ENCODE measurements at places on chromosomes 4 and X.

GRCh38 chr4:8533274-8533865 lies 46.8 kb upstream of the GPR78 start:
- ATAC-seq, result no peak

DNA sequence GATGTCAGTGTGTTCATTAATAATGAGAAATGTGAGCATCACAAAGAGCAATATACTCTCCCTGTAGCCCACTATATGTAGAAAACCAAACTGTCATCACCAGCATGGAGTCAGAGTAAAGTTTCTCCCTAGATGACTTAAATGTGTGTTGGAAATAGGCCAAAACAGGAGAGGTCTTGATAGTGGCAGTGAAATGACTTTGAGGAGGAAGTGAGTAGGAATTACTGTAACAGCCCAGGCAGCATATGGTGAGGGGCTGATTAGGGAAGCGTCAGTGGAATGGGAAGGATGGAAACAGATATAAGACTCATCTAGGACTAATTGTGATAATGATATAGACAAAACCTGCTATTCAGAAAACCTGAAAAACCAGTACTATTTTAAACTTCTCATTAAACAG lies 83.9 kb downstream of the ATXN3L start:
- no peak for ATAC-seq

GRCh38 chrX:104135677-104136076 lies 21.1 kb downstream of the SLC25A53 start:
- no peak for ATAC-seq

DNA sequence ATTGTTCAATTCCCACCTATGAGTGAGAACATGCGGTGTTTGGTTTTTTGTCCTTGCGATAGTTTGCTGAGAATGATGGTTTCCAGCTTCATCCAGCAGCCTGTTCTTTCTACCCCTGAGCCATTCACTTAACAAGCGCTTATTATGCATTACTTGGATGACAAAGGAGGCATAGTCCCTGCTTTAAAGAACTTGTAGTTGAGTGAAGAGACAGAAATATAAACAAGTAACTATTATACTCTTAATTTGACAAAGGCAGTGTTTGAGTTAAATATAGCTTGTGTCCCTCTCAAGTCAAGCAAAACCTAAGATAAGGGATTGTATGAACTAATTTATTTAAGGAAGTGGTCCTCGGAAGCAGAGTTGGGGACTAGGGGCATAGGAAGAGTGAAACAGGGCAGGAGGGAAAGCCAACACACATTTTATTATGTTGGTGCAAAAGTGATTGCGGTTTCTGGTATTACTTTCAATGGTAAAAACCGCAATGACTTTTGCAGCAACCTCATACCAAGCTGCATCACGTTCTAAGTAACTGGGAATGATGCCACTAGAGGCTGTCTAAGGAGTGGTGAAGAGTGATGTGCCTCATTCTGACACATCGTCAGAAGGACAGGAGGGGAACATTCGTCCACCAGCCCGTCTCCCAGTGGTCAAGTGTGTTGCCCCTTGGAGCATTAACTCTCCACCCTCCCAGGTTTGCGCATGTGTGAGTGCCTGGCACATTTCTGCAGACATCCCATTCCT lies 41.8 kb downstream of the QDPR start:
- no peak for ATAC-seq

- ATAC-seq, result no peak
These were observed 149.2 kb downstream of the CFAP299 start for GRCh38 chr4:80484712-80485111.

- no peak for ATAC-seq
These were observed 6.1 kb upstream of the SRPK3 start for GRCh38 chrX:153774576-153775292.

DNA sequence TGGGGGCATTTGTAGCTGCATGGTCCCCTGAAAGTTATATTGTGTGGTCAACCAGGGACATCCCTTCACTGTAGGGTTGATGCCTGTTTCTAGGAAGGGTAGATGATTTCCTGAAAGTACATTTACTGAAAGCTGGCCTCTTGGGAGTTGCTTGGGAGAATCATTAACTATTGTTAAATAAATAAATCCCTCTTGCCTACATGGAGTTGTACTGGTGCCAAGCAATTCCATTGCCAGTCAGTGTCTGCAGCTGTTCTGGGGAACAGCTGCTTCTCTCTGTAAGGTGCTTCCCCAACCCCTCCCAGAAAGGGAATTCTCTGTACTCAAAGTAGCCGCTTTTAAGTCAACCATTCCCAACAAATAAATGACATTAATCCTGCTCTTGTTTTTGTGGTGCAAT lies 51.1 kb downstream of the C4orf51 start:
- ATAC-seq, result no peak

DNA sequence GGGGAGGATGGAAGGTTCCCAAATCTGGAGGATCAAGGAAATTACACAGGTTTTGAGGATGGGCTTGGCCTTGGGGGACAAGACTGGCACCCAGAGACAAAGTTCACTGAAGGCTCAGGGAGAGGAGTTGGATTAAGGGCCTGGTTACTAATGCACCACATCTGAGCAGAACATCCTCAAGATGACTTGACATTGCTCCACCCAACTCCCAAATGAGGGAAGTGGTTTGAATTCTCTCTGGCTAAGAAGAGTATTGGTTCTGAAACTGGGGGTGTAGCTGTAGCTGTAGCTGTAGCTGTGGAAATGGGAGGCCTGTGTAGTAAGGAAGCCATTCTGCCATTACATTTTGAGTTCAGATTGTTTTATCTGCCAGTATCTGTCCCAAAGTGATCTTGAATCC lies 129.4 kb downstream of the RASL11B start:
- ATAC-seq, result no peak

DNA sequence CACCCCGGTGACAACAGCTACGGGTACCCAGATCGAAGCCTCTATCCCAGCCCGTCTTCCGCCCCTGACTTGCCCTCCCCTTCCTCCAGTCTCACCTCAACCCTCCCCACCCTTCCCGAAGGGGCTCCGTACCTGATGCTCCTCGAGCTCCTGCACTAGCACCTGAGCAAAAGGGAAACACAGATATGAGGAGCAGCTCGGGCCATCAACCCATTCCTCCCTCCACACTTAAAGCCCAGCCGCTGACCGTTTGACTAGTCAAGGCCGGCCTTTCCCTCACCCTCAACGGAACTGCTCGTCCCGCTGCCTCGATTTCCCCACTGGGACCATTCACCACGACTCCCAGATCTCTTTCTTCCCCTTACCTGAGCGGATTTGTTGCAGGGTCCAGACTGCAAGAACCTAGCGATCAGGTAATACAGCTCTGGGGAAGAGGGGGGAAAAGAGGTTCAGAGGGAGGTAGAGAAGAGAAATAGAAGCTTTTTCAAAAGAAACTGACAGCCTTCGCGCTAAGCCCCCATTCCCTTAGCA lies 731 bp downstream of the BRWD3 start:
- no peak for ATAC-seq

DNA sequence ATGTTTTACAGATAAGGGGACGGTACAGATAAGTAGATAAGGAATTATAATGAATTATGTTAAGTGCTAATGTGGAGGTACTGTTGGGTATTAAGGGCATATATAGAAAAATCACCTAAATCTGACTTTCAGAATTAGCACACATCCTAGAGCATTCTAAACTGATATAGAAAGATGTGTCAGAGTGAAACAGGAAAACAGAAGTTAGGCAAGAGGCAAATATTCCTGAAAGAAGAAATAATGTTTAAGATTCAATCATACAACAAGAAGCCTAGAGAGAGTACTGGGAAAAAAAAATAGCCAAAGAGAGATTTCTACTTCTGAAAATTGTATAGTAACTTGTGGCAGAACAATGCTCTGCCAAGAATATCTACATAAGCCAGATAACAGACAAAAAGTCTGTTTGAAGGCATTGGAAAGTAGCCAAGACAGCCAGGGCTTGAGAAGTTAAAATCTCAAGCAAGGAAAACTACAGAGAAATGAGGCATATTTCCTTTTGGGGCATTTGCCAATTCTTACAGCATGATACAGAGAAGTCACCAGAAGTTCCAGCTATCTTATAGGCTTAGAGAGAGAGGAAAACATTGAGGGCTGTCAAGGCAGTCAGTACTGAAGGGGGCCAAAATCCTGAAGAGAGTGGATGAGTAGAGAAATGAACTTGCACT lies 646.0 kb downstream of the RPA4 start:
- no peak for ATAC-seq

DNA sequence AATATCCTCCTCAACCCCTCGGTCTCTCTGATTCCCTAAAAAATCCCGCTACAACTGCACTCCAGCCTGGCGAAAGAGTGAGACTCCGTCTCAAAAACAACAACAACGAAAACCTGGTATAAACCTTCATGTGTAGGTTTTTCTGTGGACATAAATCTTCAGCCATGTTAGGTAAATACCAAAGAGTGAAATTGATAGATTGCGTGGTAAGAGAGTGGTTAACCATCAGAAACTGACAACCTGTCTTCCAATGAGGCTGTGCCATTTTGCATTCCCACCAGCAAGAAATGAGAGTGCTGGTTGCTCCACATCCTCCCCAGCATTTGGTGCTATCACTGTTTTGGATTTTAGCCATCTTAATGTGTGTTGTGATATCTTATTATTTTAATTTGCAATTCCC lies 10.9 kb downstream of the TBC1D19 start:
- no peak for ATAC-seq

DNA sequence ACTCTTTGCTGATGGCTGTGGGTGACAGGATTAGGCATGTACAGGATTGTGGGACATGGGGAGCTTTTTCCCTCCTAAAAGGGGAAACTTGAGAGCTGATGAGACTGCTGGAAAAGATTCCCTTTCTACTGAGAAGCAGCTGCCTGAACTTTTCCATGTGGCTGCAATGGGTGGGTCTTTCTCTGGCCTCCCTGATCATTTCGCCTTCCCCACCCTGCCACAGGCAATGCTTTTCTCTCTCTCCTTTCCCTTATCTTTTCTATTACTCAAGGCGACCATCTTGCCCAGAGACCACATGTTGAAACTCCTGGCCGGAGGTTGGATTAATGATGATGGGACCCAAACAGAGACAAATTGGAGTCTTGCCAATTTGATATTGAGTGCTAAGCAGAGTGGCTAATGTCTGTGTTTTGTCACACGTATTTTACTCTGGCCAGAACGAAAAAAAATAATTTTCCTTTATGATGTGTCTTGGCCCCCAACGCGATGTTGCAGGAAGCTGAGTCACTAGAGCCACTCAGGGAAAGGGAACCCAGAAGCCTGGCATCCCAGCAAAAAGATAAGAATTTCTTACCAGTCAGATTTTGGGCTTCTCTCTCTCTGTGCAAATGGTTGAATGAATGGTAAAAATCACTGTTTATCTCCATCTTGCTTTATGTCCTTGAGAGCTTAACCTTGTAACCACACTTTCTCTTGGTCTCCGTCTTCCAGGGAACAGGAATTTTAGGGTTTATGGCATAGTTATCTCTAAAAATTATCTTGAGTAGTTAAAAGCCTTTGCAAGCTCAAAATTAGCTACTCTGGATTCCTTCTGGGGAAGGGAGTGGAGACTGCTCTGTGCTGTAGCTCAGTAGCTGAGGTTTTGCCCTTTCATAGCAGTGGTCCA lies 19.4 kb upstream of the ATP8A1 start:
- no peak for ATAC-seq

GRCh38 chr4:95048296-95048695 lies 290.5 kb downstream of the BMPR1B start:
- no peak for ATAC-seq

DNA sequence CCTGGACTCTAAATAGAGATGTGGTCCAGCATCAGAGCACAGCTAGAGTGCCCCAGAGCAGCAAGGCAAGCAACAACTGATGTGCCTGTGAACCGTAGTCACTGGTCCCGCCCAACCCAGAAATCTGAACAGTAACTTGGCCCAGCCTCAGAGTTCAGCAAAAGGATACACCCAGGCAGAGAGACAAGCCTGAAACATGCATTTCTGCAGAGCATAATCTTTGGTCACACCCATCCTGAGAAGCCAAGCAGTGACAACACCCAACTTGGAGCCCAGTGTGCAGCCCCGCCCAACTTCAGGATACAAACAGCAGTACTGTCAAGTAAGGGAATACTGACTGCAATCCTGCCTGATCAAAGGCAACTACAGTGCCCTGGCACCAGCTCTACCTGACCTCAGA lies 78.9 kb downstream of the CCDC160 start:
- no peak for ATAC-seq

DNA sequence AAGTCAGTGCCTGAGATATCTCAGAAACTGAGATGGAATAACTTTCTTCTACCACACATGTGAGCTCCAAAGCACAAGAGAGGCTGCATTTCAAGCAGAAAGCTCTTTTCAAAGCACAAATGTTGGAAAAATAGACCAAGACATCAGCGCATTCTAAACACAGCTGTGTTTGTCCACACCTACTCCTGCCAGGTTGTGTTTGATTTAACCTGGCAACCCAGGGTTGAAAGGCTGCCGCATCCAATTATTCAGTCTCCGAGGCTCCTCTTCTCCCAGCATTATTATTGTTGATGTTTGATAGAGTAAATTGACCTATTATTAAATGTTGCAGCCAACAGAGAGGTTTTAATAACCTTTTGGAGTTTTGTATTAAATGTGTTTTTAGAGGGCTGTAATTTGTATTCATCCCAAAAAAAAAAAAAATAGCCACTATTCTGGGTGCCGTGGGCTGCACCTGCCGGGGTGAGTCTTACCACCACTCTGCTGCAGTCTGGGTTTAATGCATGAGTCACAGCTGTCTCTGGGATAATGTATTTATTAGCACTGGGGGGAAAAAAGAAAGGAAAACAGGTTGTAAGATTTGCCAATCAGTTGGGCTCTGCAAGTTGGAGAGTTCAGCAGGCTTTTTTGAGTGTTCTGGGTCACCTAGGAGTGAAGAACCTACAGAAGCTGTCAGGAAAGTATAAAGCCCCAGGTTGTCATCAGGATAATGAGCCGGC lies 105.2 kb upstream of the NOCT start:
- peak; percentile 37 for ATAC-seq

DNA sequence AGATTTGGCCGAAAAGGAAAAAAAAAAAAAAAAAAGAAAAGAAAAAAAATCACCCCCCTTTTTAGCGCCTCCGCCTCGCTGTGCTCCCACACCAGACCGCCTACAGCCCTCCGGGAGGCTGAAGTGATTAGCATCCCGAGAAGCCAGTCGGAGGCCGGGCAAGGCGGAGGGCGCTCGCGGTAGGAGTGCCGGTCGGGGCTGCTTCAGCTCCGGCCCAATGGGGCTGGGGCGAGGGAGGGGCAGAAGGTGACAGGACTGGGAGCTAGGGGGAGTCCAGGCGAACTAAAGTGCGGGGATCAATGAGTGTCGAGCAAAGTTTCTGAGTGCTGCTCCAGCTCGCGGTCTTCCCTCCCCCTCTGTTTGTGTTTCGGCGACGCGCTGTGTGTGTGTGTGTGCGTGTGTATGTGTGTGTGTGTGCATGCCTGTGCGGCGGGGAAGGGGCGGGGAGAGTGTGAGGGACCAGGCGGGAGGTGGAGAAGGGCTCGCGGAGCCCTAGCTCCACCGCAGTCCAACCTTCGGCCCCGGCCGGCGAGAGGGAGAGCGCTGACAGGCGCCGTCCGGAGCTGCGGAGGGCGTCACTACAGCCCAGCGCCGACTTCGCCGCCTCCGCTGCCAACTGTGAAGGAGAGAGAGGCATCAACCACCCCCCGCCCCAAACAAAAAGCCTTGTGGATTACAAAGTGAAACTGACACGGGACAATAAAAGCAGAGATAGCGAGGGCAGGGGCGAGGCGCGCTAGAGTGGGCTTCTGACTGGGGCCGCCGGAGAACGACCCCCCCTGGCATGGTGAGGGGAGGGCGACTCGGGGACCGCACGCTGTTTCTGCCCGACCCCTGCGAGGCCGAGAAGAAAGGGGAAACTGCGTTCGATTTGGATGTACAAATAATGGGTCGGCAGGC lies at the start of gene FAT4:
Gene FAT4, plus strand, starts transcription at position 280 of the 900 bp plus-strand sequence. CDS start 1,457 bp downstream, outside the sequence.
- peak; percentile 96 for ATAC-seq

Measured in gastroesophageal sphincter (tissue), 4 donors.